ENCODE measurements at places on chromosomes 6 and 20. TPM values are rescaled to one million over a fixed set of nuclear protein-coding genes. Genes with fewer than 3 reads are reported as not detected.
A peak's percentile ranks its signal among the peaks of the same experiment; 100 is the strongest.

- H3K4me3 ChIP-seq = no peak overlapping the region
- peaks cover 23% of the 10 kb centered on the region for H3K36me3 ChIP-seq
- H3K4me1 ChIP-seq = peaks cover 41% of the 10 kb centered on the region
- no peak for DNase-seq
Measured at GRCh38 chr6:75266716-75267291, 17.8 kb downstream of the TMEM30A start.

GRCh38 chr20:25035921-25036320 is 22.0 kb downstream of the ACSS1 start:
- no peak for DNase-seq
- peak overlapping the region; percentile 4 for H3K27ac ChIP-seq
- peaks cover 23% of the 10 kb centered on the region for H3K4me1 ChIP-seq
- H3K4me3 ChIP-seq = no peak overlapping the region

- peaks cover 10% of the 10 kb centered on the region for H3K4me1 ChIP-seq
- H3K36me3 ChIP-seq = peaks cover 2% of the 10 kb centered on the region
- no peak overlapping the region for H3K4me3 ChIP-seq
Measured at GRCh38 chr20:54366669-54367344, 108.6 kb upstream of the DOK5 start.

GRCh38 chr20:3011752-3012151 is 31.7 kb upstream of the GNRH2 start:
- peaks cover 46% of the 10 kb centered on the region for H3K4me1 ChIP-seq
- peak overlapping the region; percentile 23 for H3K4me3 ChIP-seq
- peak overlapping the region; percentile 85 for H3K27ac ChIP-seq
- DNase-seq = no peak
- no peaks in the 10 kb centered on the region for H3K27me3 ChIP-seq
- H3K36me3 ChIP-seq = peaks cover 40% of the 10 kb centered on the region

TRIM15 gene
- 0.59 TPM for total RNA-seq

Data from activated T-helper 1 cell treated with anti-CD3 and anti-CD28 coated beads, Interleukin-12 subunit alpha, Interleukin-12 subunit beta, Interleukin-2, Interleukin-4 antibody, amounts not matched to agents 30 ng/mL and 10 ng/mL and 1 ng/mL, durations not matched to agents 14 hours and 24 hours and 36 hours (primary cell).